AG08396 (cell line): ENCODE measurements at places on chromosomes 11 and 22.

- no peak for DNase-seq
Observed at GRCh38 chr22:24418786-24419474, 8.5 kb upstream of the ADORA2A start.

- DNase-seq = no peak
Observed at GRCh38 chr11:123525097-123525496, 95.0 kb downstream of the GRAMD1B start.

DNA sequence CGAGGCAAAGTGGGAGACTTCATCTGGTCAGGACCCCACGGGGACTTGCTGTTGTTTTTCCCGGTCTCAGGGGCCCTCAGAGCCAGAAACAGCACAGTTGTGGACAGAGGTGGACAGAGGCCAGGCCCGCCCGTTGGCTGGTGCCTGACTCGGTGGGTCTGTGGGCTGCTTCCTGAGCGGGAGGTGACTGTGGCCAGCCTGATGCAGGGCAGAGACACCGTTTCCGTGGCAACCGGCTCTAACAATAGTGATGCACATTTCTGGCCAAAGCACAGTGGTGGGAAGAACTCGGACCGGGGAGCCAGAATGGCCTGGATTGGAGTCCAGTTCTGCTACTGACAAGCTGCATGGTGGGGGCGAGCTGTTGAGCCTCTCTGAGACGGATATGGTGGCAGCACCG lies 58.7 kb upstream of the ATXN10 start:
- DNase-seq = no peak

GRCh38 chr11:62556108-62556874 lies 9.7 kb upstream of the AHNAK start:
- peak; percentile 95 for DNase-seq

DNA sequence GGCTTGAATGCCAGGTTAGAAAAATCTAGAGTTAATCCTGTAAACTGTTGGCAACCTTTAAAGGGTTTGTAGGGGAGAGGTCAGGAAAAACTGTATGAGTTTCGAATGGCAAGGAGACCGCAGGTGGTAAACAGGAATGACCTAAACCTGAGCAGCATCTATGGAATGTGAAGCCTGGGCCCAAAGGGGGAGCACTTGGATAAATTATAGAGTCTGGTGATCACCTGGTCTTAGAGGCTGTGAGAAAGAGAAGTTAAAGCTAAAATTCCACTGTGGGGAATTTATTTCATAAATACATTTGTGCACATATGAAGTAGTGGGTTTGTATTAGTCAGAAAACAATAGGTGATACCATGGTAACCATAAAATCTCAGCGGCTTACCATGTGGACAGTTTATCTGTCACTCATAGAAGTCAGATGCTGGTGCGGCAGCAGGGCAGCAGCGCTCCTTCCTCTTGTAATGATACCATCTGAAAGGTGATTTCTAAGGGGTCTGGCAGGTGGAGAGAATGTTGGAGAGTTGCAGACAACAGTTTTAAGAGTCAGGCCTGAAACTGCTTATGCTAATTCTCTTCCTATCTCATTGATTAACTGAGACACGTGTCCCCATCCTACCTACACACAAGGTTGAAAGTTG lies 1104.4 kb upstream of the CCDC90B start:
- no peak for DNase-seq

- no peak for DNase-seq
Observed at GRCh38 chr11:59365232-59366018, 6.7 kb downstream of the OR5AN1 start.

DNA sequence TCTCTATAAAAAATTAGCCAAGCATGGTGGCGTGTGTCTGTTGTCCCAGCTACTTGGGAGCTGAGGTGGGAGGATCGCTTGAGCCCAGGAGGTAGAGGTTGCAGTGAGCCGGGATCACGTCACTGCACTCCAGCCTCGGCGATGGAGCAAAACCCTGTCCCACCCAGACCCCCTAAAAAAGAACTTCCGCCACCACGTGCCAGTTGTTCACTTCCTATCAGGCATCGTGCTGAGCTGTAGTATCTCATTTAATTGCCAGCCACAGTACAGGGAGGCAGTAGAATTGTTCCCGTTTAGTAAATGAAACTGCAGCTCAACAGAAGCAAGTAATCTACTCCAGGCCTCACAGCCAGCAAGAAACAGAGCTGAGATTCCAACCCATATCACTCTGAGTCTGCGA lies 3.0 kb upstream of the TMEM132A start:
- DNase-seq = no peak

- DNase-seq = peak; percentile 46
Observed at GRCh38 chr11:20397281-20397680, 9.8 kb downstream of the PRMT3 start.

GRCh38 chr11:47259232-47259977 lies 1.6 kb downstream of the NR1H3 start:
- peak; percentile 60 for DNase-seq

GRCh38 chr11:78737891-78738290 lies 163.2 kb upstream of the NARS2 start:
- DNase-seq = no peak

DNA sequence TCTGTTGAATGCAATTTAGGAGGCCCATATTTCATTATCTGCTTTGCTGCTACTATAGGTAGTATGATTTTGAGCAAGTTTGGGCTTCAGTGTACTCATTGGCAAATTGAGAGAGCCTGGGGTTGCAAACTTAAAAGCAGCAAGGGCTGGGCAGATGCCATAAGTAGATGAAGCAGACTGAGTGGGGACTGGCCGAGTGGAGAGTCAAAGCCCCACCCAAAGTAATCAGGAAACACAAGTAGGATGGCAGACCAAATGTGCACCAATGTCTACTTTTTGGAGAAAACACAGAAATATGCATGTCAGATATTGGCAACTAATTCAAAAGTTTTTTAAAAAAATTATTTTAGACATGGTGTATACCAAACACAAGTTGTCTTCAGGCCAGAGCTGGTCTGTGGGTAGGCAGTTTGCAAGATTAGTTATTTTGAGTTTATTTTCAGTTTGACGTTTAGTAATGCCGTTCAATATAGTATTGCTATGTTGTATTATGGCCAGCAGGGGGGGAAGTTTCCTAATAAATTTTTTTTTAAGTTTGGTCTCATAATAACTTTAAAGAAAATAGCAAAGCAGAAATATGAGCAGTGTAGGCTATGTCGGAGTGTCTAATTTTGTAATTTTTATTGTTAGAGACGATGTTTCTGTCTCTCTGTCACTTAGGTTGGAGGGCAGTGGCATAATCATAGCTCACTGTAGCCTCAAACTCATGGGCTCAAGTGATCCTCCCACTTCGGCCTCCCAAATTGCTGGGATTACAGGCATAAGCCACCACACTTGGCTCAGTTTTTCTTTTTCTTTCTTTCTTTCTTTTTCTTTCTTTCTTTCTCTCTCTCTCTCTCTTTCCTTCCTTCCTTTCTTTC lies 105.1 kb downstream of the HIPK3 start:
- peak; percentile 21 for DNase-seq

- DNase-seq = no peak
Observed at GRCh38 chr22:31626427-31627150, 35.4 kb downstream of the PISD start.

GRCh38 chr11:94595076-94595475 lies 27.9 kb downstream of the PIWIL4 start:
- DNase-seq = no peak

DNA sequence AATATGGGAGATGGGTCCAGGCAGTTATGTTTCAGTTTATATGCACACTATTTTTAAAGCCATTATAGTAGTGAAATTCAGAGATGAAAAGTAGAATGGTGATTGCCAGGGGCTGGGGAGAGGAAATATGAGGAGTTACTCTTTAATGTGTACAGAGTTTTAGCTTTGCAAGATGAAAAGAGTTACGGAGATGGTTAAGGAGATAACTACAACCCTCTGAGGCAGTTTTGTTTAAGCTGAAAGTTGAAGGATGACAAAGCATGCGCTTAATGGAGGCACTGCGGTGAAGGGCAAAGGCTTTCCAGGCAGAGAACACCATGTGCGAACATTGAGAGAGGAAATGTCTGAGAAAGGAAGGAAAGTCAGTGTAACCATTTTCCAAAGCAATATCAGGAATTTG lies 18.2 kb upstream of the BMAL1 start:
- no peak for DNase-seq

DNA sequence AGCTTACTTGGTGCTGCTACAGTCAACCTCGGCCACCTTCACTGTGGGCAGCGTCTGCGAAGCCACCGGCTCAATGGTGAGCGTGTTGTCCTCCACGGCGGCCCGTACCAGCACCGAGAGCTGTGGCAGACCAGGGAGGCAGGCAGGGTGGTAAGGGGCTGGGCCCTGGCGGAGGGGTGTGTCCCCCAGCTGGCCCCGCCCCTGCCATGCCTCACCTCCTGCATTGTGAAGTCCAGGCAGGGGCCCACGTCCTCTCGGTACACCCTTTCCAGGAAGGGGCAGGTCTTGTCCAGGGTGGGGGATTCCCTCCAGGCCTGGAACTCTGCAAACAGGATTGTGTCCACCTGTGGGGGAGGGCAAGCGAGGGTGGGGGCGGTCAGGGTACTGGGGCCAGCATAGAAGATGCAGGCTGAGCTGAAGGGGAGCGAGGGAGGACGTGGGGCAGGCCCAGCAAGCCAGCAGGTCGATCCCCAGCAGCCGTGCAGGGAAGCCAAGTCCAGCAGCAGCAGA lies 12.8 kb downstream of the RAB3IL1 start:
- no peak for DNase-seq

DNA sequence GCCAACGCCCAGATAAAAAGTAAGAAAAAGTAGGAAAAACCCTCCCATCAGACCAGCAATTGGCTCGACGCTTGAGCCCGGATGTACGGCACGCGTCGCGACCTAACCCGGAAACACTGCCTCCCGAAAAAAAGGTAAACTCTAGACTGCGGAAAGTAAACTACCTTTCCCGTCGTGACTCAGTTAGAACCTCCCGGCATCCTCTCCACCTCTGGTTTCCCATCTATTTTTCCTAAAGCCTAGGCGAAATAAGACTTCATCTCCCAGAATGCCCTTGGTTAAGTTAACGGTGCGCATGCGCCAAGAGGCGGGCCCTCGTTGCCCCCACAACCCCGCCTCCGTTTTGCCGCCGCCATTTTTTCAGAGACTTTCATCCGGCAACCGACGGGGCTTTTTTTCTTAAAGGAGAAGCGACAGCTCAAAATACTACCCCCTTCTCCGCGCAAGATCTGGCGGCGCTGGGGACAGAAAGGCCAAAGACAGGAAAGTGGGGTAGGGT lies 678 bp upstream of the ZFP91 start:
- DNase-seq = peak; percentile 86

GRCh38 chr11:11808992-11809615 lies 32.7 kb upstream of the USP47 start:
- DNase-seq = no peak

DNA sequence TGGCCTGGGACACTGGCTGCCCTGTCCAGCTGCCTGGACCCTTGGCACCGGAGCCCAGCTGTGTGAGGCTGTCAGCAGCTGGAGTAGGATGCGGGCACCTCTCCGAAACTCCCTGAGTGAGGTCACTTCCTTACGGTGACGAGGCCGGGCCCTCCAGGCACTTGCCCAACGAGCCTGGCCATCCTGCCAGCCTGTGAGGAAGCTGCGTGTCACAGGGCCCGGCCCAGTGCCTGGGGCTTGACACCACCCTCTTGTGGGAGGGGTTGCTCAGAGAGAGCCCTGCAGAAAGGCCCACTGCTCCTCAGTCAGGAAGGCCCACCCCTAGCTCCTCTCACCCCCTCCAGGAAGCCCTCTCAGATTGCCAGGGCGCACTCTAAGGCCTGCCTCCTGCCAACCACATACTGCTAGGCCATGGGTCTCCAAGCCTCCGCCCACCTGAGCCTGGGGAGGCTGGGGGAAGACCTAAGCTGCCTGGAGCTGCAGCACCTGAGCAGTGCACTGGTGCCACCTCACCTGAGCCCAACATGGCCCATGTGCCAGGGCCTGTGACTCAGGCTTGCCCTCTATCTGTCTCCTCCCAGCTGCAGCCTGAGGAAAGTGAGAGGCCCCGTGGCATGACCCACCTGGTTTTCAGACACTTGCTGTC lies 4.3 kb upstream of the PHLDA2 start:
- DNase-seq = peak; percentile 83

DNA sequence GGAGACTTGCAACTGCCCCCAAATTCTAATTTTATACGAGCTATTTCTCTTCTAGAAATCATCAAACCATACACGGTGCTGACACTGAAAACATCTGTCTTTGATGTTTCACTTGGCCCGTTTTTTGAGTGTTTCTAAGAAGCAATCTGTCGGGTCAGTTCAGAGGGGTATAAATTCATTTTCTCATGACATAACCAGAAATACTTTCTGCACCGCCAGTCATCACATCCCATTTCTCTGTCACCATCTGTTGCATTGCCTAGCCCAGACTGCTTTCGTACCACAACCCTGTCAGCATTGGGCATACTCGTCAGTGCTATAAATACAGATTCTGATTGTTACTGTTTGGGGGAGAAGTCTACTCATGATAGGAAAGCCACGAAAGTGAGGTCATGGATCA lies 63.1 kb upstream of the CCDC90B start:
- no peak for DNase-seq

DNA sequence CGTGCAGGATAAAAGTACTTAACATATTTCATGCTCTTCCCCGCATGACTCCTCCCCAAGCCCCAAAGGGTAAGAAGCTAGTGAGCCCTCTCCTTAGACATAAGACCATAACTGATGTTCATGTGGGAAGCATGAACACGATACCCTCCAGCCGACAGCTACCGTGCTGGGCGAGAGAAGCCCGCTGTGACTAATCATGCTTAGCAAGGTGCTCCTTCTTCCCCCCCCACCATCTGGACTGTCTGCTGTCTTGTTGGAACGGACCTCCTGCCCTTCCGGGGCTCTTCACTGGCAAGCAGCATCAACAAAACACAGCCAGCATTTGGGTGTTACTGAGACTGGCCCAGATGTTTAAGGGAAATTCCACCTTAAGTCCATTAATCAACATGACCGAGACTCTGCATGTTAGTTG lies 200.6 kb downstream of the DBX1 start:
- no peak for DNase-seq

DNA sequence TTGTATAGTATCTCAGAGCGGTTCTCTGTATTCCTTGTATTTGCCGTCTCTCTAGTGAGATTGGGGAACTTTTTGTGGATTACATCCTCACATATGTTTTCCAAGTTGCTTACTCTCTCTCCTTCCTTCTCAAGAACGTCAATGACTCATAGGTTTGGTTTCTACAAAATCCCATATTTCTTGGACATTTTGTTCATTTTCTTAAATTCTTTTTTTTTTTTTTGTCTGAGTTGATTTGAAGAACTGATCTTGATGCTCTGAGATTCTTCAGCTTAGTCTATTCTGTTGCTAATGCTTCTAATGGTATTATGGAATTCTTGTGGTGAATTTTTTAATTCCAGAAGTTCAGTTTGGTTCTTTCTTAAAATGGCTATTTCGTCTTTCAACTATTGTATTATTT lies 28.4 kb upstream of the SLN start:
- DNase-seq = no peak

- DNase-seq = no peak
Observed at GRCh38 chr22:47190957-47191670, 428.7 kb downstream of the TBC1D22A start.

GRCh38 chr11:5691964-5692361 lies 2.4 kb downstream of the TRIM22 start:
- no peak for DNase-seq

GRCh38 chr11:124900464-124900863 lies 2.8 kb upstream of the ROBO4 start:
- peak; percentile 83 for DNase-seq
